OCI-LY7 (cell line): ENCODE measurements at places on chromosomes 5 and 9. TPM values are rescaled to one million over a fixed set of nuclear protein-coding genes. Genes with fewer than 3 reads are reported as not detected.
A peak's percentile ranks its signal among the peaks of the same experiment; 100 is the strongest.

DNA sequence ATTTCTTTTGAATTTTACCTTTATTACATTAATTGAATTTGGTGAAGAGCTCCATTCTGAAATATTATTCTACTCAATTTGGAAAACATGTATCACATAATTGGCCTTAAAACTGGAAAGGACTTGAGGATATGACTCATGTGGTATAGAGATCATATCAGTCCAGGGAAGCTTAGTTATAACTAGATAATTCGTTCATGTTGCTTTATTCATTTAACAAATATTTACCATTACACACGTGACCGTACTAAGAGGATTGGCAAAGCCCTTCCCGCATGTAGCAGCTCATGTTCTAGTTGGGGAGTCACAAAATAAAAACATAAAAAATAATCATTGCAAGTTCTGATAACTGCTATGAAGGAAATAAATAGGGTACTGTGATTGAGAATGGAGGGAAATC lies 1816.5 kb downstream of the MAT2B start:
- no peak for DNase-seq

Gene C9orf153
- total RNA-seq: 0.27 and 0.31 TPM in 2 replicates

- DNase-seq: peak; percentile 18
These were observed 126.5 kb upstream of the MAST4 start for GRCh38 chr5:66469684-66470083.

Gene SAXO1
- 0.63 TPM in 1 of 2 replicates, not detected in the other for total RNA-seq

GRCh38 chr5:1167361-1167727 lies 34.1 kb upstream of the SLC6A19 start:
- DNase-seq: no peak

GRCh38 chr5:108531367-108532128 lies 149.7 kb upstream of the FBXL17 start:
- no peak for DNase-seq

Gene RGMB
- 11.2 and 15.0 TPM in 2 replicates for total RNA-seq

DNA sequence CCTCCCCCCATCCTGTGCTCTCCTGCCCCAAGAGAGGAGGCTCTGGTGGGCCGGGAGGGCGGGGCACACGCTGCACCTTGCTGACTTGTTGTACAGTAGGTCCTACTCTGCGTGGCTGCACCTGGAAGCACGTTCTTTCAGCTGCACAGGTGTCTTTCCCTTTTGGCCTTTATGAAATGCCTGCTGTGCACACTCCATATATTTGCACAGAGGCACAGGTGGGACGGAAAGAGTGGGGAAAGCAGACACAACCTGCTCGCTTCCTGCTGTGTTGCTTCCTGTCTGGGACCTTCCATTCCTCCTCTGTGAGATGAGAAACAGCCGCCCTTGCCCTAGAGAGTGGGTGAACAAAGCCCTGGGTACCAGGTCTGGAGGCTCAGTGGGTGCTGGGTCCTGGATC lies 4.8 kb downstream of the USP20 start:
- DNase-seq: peak; percentile 56

- no peak for DNase-seq
These were observed 773.6 kb upstream of the CDH10 start for GRCh38 chr5:25418319-25418859.

DNA sequence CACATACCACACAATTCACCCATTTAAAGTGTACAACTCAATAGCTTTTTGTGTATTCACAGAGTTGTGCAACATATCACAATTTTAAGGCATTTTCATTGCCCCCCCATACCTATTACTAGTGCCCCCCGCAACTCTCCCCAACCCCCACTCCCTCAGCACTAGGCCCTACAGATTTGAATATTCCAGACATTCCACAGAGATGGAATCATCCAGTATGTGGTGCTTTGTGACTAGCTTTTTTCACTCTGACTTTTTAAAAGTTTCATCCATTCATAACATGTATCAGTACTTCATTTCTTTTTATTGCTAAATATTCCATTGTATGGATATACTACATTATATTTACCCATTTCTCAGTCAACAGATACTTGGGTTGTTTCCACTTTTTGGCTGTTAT lies 102.9 kb upstream of the LRRTM2 start:
- no peak for DNase-seq

Gene LRRC19
- not detected in 2 replicates for total RNA-seq

GRCh38 chr5:73684691-73685090 lies 58.7 kb downstream of the ARHGEF28 start:
- no peak for DNase-seq

DNA sequence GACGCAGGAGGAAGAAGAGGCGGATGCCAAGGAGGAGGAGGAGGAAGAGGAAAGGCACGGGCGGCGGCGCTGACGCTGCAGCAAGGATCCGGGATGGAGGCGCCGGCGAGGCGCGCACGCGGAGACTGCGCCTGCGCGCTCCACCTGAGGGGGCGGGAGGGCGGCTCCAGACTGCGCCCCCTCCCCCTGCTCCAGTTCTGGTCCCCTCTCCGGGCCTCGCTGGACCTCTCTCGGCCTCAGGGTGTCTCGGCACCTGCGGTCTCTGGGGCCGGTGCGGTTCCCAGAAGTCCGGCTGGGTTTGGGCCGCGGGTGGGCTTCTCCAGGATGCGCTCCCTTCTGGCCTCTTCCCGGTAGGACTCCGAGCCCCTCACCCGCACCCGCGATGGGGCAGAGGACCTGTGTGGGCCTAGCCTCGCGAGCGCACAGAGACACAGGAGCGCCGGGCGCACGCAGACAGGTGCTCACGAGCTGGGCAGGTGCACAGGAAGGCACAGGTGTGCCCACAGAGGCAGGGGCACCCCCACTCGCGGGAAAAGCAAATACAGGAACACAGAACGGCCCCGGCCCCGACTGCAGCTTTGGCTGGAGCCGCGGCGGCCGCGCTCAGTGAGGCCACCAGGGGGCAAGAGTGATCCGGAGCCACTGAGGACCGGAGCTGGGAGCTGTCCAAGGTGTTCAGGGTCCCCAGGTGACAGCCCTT lies at the start of gene NPDC1:
TSS of gene NPDC1 (minus strand) at position 90 of the 700 bp plus-strand sequence. CDS start 188 bp downstream, outside the sequence.
- peak; percentile 82 for DNase-seq

Gene PDGFRB
- 0.23 TPM in 1 of 2 replicates, not detected in the other for total RNA-seq

Gene IFNA2
- not detected in 2 replicates for total RNA-seq

DNA sequence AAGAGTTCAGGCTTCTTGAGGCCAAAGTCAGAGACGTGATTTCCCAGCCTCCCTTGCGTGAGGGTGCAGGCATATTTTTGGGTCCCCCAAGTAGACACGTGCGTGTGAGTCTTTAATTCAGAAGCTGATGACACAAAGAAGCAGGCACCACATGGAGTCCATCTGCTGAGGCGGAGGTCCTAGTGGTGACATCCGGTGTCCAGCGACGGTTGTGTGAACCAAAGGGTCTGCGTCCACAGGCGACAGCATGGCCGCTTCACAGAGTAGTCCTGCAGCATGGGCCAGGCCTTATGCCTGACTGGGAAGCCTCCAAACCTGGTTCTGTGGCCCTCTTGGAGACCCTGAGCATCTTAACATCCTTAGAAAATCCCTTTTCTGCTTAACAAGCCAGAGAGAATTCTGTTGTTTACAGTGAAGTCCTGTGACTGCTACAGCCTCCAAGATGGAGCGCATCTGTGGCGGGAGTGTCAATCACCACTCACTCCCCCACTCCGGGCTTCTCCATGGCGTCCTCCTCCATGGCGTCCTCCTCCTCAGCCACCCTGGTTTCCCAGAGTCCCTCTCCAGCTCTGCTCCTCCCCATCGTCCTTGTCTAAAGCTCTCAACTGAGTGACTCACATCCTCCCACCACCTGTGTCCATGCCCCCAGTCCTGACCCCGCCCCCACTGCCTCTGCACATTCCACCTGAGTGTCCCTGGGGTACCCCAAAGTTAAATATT lies 133.8 kb downstream of the PAX5 start:
- DNase-seq: no peak

- no peak for DNase-seq
These were observed 639.4 kb downstream of the PDE4D start for GRCh38 chr5:59254055-59254687.

Gene C9orf50
- not detected in 2 replicates for total RNA-seq

GRCh38 chr5:124133406-124133805 lies 613.0 kb downstream of the ZNF608 start:
- no peak for DNase-seq

DNA sequence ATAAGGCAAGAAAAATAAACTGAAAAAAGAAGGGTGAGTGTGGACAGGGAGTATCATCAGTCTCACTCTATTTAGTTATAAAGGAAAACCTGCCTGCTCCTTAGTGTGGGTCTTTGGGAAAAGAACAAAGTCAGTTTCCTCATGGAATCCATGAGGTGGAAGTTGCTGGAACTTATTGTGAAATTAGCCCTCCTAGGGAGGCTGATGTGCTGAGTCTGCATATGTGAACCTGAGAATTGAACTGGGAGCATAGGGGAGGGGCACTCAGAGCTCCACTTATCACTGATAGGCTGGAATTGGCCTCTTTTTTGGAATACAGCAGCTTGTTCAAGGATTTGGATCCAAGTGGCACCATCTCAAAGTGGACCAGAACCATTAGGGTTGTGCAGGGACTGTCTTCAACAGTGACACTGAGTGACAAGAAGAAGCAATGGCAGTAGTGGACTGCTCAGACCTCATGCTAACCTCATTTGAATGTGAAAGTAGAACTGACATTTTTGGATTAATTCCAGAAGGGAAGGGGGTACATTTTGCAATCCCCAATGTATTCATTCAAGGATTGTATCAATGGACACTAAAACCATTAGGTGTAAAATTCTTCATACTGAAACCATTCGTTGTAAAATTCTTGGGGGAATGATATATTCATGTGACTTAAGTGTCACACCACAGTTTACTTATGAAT lies 103.6 kb upstream of the KLF9 start:
- no peak for DNase-seq

Gene FOXD4
- 2.2 and 2.3 TPM in 2 replicates for total RNA-seq

DNA sequence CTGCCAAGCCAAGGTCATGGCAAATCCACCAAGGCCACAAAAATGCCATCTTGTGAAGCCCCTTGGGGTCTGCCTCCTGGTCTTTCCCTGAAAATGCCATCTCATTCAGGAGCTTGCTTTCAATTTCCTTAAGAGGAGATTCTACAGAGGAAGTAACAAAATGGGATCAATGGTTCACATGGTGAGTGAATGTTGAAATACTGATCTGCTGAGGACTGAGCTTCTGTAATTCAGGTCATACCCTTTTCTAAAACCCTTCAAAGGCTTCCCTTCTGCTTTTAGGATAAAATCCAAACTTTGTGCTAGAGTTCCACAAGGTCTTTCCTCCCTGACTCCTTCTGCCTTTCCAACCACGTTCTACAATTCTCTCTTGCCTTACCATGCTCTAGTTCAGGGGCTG lies 24.7 kb upstream of the NR3C1 start:
- no peak for DNase-seq

DNA sequence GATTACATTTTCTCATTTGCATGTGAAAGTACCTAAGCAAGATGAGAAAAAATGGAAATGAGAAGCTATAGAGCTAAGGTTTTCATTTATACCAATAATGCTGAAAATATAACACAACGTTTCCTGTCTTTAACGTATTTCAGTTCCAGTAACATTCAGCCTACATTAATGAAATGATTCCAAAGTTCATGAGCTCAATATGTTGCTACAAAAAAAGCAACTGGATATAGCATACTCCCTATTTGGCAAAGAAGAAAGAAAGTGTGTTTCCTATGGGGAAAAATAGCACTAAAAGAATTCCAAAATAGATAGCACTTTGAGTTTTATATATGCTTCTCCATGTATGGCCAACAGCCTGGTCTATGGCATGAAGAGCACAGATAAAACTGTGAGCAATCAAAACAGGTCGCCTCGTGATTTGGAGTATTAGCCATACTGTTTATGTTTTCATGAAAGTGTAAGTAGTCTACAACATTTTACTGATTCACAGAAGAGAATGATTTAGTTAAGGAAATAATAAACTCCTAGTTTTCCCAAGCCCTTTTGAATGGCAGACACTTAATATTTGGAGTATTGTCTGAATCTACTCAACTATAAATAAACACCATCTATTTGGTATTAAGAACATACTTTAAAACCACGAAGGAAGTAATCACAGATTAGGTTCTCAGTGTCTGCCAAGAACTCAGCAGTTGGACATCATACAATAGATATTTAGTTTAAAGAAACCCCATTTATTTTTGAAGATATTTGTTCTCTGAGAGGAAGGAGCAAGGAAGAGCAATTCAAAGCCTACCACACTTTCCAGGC lies 258.7 kb upstream of the RASA1 start:
- no peak for DNase-seq

DNA sequence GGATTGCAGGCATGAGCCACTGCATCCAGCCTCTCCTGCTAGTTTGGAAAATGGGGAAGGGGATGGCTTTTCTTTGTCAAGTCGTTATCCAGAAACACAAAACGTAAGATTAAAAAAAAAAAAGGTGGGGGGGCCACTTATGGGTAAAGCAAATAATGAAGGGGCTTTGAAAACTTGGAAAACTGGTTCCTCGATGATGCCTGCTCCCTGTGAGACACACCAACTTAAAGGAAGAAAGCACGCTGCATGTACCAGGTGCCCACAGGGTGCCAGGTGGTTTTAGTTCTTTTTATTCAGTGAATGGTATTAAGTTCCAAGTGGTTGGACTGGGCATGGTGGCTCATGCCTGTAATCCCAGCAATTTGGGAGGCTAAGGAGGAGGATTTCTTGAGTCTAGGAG lies 170.1 kb downstream of the GOLPH3 start:
- no peak for DNase-seq

Gene CAVIN4
- 0.59 and 0.68 TPM in 2 replicates for total RNA-seq

GRCh38 chr9:27436234-27436633 lies 87.9 kb upstream of the IFNK start:
- DNase-seq: no peak

DNA sequence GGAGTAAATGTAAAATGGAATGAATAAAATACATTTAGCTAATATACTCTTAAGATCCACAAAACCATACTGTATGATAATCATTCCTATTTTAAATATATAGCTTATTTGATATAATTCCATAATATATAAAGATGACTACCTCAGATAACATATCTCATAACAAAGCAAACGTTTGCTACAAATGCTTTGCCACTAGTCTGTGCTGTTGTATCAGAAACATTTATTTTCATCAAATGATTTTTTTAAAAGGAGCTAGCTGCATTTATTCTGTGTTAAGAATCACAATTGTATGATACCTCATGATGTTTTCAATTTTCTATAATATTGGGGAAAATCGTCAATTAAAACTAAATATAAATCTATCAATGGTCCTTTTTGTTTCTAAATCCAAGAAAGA lies 567.2 kb downstream of the PTPRD start:
- peak; percentile 4 for DNase-seq

- DNase-seq: no peak
These were observed 9.3 kb downstream of the STOM start for GRCh38 chr9:121360601-121361374.
